ENCODE measurements at places on chromosomes 12 and 14.

DNA sequence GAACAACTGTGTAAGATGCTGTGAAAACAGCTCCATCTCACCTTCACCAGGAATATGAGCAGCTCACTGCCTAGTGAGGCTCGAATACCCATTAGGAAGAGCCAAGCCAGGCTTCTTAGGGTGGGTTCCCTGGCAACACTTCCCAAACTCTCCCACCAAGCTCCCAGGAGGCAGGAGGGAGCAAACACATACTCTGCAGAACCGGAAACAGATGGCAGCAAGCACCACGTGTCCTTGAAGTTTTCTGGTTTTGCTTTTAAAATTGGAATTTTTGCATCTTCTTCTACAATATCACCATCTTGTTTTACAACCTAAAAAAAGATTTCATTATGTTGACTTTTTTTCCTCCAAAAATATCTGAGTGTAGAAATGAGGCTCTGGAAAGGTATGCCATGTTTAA is 186.7 kb downstream of the ZFP36L1 start:
- no peak for DNase-seq

DNA sequence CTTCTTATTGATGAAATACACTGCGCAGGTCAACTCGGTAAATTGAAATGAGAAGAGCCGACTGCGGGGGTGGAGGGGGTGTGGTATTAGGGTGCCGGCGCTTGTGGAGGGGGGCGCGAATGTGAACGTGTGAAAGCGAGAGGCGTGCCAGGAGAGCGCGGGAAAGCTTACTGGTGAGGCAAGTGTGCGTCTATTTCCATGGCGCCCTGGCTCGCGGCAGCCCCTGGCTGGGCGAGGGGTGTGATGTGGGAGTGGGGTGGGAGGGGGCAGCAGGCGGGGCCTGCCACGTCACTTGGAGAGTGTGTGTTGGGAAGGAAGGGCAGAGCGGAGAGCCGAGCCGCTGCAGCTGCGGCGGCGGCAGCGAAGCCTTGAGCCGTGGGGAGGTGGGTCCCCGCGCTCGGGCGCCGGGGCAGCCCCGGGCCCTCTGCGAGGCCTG is 88.8 kb downstream of the GALNT8 start:
- DNase-seq = no peak

DNA sequence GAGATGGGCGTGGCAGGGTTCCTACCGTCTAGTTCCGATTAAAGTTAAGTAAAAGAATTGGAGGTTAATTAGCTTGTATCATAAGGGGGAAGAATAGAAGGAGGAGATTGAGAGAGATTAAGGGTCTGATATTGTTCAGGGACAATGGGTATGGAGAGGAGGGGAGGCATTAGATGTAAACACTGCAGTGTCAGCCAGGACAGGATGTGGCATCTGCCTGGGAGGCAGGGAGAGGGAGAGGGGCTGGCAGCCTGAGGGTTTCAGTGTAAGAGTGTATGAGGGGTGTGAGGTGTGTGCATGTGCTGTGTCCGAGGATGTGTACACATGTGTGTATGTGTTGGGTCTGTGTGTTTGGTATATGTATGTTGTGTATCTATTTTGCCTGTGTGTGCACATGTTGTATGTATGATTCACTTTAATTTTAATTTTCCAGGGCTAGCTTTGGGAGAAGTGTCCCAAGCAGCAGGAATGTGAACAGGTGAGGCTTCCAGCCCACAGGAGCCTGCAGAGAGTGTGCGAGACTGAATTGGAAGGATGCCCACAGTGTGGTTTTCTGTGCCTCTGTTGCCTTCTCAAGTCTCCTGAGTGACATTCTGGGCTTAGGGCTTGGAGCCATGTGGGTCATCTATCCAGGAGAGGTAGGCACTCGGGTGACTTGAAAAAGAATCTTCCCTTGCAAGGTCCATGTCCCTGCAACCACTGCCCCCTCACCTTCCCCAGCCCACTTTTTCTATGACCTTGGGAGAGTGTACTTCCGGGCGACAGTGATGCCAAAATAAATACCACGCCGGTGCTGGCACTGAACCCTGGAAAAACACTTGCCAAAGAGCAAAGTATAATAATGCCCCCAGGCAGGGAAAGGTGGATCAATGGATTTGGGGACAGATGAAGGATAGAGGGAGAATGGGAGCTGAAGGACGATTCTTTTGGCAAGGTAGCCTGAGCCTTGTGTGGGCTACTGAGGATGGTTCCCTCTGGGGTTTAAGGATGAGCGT is 36.8 kb upstream of the DCD start:
- DNase-seq = no peak

DNA sequence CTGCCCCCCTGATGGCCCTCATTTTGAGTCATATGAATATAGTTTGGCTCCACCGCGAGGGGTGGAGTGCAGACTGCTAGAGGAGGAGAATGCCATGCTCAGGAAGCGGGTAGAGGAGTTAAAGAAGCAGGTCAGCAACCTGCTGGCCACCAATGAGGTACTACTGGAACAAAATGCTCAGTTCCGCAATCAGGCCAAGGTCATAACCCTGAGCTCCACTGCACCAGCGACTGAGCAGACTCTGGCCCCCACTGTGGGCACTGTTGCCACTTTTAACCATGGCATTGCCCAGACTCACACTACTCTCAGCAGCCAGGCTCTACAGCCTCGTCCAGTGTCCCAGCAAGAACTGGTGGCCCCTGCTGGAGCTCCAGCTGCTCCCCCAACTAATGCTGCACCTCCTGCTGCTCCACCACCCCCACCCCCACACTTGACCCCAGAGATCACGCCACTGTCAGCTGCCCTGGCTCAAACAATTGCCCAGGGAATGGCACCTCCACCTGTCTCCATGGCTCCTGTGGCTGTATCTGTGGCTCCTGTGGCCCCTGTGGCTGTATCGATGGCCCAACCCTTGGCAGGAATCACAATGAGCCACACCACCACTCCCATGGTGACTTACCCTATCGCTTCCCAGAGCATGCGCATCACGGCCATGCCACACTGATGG is 3.3 kb downstream of the ZC3H10 start:
- DNase-seq = no peak

DNA sequence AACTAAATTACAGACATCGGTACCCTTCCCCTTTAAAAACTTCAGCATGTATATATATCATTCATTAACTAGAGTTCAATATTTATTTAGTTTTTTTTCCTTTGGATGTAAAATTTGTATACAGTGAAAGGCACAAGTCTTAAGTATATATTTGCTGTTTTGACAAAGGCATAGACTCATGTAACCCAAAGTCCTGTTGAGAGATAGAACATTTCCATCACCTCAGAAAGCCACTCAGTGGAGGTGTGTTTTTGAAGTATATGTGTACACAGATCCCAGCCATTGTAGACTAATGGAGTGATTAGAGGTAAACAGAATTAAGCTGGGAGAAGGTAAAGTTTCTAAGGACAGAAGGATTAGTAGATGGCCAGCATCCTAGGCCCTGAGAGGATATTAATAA is 15.4 kb downstream of the RDH12 start:
- no peak for DNase-seq

DNA sequence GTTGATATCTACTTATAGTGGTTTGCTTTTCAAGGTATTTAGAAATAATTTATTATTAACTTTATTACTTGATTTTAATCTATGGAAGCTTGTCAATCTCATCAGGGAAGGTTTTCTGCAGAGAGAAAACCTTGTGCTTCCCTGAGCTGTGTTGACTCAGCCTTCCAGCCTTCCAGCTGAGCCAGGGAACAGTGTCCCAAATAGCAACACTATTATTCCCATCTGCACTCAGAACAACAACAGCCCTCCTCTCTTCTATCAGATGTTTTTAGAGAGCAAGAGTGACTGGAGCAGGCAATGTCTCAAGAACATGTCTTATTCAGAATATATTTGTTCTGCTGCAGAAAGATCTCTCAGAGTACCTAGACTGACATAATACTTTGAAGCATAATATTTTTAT is 389.9 kb upstream of the GARIN6 start:
- DNase-seq = no peak

Data from iPS DF 19.7 (cell line).